Activated CD4-positive, alpha-beta T cell treated with anti-CD3 and anti-CD28 coated beads for 36 hours (primary cell): ENCODE measurements at places on chromosomes 1 and 21. TPM values are rescaled to one million over a fixed set of nuclear protein-coding genes. Genes with fewer than 3 reads are reported as not detected.
A peak's percentile ranks its signal among the peaks of the same experiment; 100 is the strongest.

- DNase-seq: no peak
These were observed 184.4 kb downstream of the C1orf94 start for GRCh38 chr1:34361121-34361520.

GRCh38 chr1:155166471-155167165 lies 6.5 kb downstream of the KRTCAP2 start:
- DNase-seq: no peak

DNA sequence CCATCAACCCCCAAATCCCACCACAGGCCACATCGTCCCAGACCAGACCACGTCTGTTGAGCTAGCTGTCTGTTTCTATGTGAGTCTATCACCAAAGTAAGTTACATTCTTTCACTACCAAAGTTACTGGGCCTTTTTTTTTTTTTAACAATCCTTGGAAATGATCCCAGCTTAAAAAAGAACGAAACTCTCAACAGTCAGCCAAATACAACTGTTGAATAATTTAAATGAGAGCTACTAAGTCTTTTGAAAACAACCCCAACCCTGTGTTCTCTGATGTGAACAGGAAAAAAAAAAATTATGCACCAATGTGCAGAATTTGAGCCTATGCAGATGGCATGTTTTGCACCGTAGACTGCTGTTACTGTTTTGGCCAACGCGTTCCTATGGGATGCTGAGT lies 134.0 kb upstream of the ETS2 start:
- DNase-seq: no peak

- DNase-seq: no peak
These were observed 35.8 kb downstream of the SLC30A7 start for GRCh38 chr1:100931716-100932115.

DNA sequence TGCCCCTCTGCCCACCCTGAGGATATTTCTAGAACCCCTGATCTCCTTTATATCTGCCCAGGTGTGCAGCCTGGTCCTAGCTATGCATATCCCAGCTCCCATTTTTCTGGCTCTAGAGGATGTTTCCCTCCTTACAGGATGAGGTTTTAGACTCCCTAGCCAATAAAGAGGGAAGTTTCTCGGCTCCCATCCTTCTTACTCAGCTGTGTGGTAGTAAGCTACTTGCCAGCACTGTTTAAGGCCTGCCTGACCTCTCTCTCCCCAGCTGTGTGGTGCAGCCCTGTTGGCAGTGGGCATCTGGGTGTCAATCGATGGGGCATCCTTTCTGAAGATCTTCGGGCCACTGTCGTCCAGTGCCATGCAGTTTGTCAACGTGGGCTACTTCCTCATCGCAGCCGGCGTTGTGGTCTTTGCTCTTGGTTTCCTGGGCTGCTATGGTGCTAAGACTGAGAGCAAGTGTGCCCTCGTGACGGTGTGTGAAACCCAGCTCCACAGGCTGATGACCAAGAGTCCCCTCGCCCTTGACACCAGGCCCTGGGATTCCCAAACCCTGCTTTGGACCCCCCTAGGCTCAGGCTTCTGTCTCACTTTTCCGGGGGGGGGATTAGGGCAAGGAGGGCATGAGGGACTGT lies 7.8 kb upstream of the P3R3URF start:
- no peak for DNase-seq

- DNase-seq: no peak
These were observed 167.2 kb upstream of the PDE4B start for GRCh38 chr1:65625528-65625927.

DNA sequence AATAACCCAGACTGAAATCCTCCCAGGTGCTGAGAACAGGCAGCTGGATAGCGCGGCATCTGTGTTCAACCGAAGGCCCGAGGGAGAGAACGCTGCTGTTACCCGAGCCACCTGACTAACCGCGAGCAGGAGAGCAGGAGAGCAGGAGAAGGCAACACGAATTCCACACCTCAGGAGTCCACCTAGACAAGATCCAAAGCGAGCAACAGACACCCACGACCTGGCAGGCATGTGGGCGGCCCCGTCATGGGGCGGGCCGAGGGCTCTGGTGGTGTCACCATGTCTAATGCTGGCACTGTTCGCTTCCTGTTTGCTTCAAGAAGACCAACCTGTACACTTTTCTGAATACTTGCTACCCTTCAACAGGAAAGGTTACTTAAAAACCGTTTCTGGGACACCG lies 20.9 kb upstream of the SPATC1L start:
- DNase-seq: no peak

GRCh38 chr1:228767636-228768354 lies 32.5 kb downstream of the RHOU start:
- DNase-seq: peak; percentile 13

GRCh38 chr1:54290506-54291184 lies 90.7 kb downstream of the MRPL37 start:
- DNase-seq: no peak

DNA sequence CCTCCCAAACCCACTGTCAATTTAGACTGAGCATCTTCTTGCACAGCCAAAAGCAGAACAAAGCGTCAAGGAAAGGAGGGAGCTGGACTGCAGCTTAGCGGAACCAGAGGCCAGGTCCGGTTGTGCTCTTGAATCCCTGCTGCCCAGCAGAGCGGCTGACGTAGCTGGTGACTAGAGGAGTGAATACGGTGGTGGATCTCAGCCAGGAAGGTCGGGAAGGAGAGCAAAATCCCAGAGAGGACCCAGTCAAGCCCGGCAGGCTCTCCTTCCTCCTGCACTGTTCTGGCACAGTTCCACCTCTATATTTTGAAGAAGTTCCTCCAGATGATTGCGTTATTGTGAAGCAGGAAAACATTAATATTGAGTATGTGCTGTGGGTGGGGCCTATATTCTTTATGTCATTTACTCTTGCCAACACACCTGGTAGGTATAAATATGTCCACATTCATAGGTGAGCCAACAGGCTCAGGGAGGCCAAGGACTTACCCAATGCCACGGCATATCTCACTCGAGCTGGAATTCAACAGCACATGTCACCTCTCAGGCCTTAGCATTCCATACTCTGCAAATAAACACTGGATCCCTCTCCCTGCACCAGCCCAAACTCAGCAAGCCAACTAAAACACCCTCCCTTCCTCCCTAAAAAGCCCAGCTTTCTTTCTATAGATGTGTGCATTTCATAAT lies 23.6 kb upstream of the ABCB10 start:
- DNase-seq: no peak

DNA sequence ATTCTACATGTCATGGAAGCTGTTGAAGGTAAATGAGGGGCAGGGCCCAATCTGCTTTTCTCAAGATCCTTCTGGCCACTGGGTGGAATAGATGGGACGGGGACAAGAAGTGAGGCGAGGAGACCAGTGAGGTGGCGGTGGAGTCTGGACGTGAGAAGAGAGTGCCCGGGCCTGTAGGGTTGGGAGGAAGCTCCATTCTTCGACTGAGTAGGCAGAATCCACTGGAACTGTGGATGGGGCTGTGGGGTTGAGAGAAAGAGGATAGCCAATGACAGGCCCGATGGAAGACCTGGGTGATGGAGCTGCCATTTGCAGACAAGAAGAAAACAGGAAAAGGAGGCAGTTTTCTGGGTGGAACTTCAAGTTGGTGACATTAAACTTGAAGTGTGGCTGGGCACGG lies 10.3 kb downstream of the SLC1A7 start:
- no peak for DNase-seq

GRCh38 chr1:154572468-154573167 lies 5.0 kb downstream of the CHRNB2 start:
- no peak for DNase-seq

DNA sequence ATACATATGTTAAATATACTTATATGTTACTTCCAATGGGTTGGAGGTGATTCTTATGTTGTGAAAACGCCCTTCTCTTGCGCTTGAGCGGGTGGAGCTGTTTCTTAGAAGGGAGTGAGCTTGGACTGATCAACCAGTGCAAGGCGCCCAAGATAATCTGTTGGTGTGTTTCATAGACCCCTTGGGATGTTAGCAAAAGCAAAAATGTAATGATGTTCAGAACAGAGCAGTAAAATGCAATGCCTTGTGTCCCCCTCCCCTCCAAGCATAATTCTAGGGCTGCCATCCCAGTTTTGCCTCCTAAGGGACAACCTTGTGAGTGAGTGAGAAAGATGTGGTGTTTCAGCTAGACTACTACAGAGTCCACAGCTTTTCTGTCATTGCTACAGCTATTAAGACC lies 6.2 kb upstream of the CD34 start:
- no peak for DNase-seq

Gene OLIG2
- not detected for total RNA-seq

Gene FAM76A
- total RNA-seq: 7.4 TPM

Gene CLCA4
- not detected for total RNA-seq

Gene CALML6
- total RNA-seq: 0.21 TPM

Gene PLCH2
- 5.1 TPM for total RNA-seq

Gene POU2F1
- 20.3 TPM for total RNA-seq
